Stimulated activated CD4-positive, alpha-beta T cell treated with anti-CD3 and anti-CD28 coated beads, Interleukin-4, amount 100 ng/mL, for 4 hours (primary cell): ENCODE measurements at places on chromosomes 12 and 14.

DNA sequence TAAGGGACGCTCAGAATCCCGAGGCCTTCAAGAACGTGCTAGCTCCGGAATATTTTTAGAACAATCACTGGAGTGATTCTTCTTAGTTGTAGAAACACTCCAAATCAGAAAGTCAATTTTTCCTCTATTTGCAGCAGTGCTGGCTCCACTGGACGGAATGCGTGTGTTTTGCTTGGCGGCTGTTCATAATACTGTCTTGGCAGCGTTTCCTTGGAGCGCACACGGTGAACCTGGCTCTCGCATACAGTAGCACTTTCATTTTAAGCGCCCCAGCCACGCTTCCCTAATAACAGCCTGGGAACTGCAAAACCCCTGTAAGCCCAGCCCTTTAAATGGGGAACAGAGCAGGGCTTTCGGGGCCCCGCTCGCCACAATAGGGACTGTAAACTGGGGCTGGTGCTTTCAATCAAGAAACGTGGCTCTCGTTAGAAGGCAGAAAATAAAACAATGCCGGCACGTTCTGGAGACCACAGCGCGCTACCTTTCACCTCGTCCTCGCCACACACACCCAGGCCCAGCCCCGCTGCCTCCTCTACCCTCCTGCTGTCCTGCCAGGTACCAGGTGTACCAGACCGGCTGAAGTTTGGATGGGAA is 79.9 kb downstream of the BCL11B start:
- no peak for DNase-seq

DNA sequence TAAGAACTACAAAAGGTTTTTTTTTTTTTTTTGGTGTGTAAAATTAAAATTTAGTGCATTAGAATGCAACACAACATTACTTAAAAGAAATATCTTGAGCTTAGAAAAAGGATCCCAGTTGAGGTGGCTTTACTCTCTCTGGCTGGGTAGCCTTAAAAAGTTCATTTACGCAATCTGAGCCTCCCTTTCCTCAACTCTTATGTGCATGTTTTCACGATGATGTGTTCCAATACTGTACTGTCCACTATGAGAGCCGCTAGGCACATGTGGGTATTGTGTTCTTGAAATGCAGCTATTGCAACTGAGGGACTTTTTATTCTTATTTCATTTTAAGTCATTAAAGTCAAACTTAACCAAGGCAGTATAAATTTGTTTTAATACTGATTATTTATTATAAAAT is 460.9 kb upstream of the SYT1 start:
- DNase-seq = no peak

- DNase-seq = no peak
Observed at GRCh38 chr12:21521541-21521940, 4.6 kb upstream of the SPX start.

DNA sequence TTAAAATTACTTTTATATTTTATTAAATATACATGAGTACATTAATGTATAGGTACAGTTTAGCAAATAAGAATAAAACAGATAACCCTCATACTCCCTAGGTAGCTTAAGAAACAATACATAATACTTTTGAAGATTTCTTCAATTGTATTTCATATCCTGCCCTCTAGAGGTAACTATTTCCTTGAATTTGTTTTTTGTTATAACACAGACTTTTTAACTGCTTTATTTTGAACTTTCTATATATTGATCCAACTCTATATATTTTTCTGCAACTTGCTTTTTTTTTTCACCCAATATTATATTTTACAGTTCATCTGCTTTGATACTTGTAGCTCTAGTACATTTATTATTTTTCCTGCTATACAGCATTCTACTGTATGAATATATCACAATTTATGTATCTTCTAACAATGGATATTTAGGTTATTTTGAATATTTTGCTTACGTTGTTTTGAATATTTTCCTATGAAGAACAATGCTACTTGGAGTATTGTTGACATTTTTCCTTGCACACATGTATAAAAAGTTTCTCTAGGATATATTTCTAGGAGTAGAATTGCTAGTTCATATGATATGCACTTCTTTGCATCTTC is 72.8 kb upstream of the ABCD2 start:
- no peak for DNase-seq
